ENCODE measurements at places on chromosomes 6 and 20.

- no peak for DNase-seq
These were observed 50.4 kb downstream of the TCP11 start for GRCh38 chr6:35090734-35091133.

DNA sequence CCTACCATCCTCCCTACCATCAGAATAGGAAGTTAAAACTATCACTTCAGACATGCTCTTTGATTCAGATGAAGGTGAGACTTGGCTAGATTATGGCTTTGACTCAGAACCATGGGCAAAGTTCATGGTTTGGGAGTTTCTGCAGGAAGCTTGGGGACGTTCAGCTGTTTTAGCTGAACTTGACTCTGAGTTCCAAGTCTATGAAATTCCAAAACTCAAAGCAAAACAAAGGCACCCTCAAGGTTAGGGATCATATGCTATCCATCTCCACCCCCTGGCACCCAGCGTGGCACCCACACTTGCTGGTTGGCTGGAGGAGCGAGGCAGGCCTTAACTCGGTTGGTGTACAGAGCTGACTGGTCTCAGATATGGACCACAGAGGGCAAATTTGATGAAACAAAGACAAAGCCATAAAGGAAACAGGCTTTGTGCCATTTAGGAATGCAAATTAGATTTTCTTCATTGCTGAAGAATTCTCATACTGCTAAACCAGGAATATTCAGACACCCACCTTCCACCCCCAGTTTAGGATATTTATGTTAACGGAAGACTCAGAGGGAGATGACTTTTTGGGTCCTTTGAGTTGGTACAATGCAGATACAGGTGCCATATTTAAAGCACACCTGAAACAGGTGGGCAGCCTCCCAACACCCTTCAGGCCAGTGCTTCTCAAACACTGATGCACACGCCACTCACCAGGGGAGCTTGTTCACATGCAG lies 88.4 kb upstream of the SLC22A16 start:
- no peak for DNase-seq

GRCh38 chr6:158049055-158050028 lies 67.7 kb downstream of the SYNJ2 start:
- DNase-seq, result no peak

- DNase-seq, result no peak
These were observed 33.6 kb upstream of the HSF2 start for GRCh38 chr6:122365775-122366403.

DNA sequence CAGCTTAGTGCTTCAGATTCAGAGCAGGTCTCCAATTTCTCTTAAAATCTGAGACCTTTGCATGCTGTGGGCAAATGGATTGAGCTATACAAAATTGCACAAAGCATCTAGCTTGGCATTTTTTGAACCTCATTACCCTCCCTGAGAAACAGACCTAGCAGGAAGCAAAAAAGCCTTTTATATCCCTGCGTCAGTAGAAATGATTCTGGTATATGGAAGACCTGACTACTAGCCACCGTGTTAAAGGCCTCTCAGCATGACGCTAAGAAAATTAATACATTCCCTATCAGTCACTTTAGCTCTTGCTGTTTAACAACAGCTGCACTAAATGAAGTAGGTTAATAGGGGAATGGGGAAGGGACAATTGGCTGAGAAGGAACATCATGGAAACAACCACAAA lies 110.7 kb upstream of the SMLR1 start:
- DNase-seq, result no peak

- DNase-seq, result no peak
These were observed 39.8 kb upstream of the SLCO4A1 start for GRCh38 chr20:62602550-62602949.

- no peak for DNase-seq
These were observed 70.9 kb downstream of the IBTK start for GRCh38 chr6:82176616-82177015.

GRCh38 chr20:5416086-5416485 lies 99.3 kb upstream of the PROKR2 start:
- DNase-seq, result no peak

DNA sequence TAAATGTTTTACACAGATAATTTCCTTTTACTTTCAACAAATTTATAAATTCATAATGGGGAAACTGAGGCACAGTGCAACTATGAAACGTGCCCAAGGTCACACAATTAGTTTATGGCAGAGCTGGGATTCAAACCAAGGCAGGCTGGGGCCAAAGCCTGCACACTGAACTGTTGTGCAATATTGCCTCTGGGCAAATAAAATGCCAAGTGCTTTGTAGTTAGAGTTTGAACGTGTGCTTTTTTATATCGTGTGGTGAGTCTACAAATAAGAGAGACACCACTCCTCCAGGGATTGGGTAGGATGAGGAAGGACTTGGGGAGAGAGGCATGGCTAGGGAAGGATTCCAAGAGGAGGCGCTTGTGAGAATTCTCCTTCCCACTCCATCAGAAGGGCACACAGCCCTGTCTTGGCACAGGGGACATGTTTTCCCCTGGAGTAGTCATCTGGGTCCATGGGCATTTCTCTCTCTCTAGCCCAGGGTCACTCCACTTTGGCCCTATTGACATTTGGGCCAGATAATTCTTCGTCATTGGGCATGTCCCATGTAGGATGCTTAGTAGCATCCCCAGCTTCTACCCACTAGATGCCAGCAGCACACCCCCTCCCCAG lies 2.8 kb upstream of the CDH22 start:
- DNase-seq, result no peak

- DNase-seq, result no peak
These were observed 19.7 kb downstream of the STX11 start for GRCh38 chr6:144170044-144170443.

DNA sequence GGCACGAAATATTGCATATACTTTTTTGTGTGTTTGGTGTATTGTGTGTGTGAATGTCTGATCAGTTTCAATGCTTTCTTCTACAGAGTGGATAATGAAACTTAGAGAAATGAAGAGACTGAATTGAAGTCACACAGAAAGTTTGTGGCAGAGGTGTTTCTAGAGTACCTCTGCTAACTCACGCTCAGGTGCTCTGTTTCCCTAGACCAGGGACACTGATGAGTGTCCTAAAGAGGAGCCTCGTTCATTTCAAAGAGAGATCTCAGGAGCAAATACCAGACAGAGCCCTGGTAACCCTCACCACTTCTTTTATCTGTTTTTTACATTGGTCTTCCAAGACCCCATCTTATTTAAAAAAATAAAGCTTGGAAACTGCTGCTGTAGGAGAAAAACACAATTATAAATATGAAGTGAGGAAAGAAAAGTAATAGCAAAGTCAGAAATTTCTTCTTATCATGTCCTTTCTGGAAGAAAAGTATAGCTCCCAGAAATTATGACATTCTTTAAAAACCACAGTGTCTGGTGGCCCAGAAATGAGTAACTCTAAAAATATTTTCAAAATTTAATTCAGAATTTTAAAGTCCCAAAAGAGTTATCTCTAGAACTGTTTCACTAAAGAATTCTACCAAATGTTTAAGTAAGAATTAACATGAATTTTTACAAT lies 720.6 kb downstream of the RFPL4B start:
- DNase-seq, result no peak

- DNase-seq, result no peak
These were observed 159.1 kb upstream of the SCGN start for GRCh38 chr6:25492951-25493350.

- DNase-seq, result peak; percentile 23
These were observed at the start of gene DCDC2 for GRCh38 chr6:24357336-24358218. DCDC2 (minus strand) TSS chr6:24358059; CDS start chr6:24357750, 309 bp downstream.

DNA sequence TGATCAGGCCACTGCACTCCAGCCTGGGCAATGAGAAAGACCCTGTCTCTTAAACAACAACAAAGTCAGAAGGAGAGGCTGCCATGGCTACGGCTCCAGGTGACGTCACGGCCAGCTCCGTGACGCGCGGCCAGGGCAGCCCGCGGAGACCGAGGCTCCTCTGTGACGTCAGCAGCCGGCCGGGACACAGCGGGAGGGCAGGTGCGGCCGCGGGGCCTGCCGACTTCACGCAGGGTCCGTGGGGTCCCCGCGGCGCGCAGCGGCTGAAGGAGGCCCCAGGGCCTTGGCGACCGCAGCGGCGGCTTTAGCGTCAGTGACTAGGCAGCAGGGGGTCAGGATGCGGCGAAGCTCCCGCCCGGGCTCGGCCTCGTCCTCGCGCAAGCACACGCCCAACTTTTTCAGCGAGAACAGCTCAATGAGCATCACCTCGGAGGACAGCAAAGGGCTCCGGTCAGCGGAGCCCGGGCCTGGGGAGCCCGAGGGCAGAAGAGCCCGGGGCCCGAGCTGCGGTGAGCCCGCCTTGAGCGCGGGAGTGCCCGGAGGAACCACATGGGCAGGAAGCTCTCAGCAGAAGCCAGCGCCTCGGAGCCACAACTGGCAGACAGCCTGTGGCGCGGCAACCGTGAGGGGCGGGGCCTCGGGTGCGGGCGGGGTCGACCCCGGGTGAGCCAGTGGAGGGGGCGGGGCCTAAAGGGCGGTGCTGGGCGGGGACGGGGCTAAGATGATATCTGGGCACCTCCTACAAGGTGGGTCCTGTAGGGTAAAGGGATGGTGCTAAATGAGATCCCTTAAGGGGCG lies at the start of gene SPAG4:
Gene SPAG4 (plus strand): TSS at position 163 of the 798 bp plus-strand sequence. CDS start 175 bp downstream, at position 338.
- DNase-seq, result peak; percentile 100

- no peak for DNase-seq
These were observed 593.8 kb upstream of the NRSN1 start for GRCh38 chr6:23532227-23532626.
